Hepatocyte (in vitro differentiated cells): ENCODE measurements at places on chromosomes 16 and 17.

- no peak for DNase-seq
These were observed 1.2 kb upstream of the ATP2A1 start for GRCh38 chr16:28876973-28877654.

DNA sequence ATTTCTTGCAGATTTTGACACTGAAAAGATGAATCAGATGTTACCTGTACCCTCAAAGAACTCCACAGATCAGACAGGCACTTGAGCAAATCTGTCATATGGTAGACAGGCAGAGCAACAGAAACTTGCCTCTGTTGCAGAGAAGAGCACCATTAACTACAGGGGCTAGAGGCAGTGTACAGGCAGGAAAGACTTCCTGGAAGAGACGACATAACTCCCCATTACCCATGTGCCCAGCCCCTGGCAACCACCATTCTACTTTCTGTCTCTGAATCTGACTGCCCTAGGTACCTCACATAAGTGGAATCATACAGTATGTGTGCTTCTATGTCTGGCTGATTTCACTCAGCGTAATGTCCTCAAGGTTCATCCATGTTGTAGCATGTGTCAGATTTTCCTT is 15.5 kb downstream of the GFOD2 start:
- no peak for DNase-seq

GRCh38 chr17:76445697-76446448 is 7.1 kb downstream of the UBE2O start:
- DNase-seq: no peak

DNA sequence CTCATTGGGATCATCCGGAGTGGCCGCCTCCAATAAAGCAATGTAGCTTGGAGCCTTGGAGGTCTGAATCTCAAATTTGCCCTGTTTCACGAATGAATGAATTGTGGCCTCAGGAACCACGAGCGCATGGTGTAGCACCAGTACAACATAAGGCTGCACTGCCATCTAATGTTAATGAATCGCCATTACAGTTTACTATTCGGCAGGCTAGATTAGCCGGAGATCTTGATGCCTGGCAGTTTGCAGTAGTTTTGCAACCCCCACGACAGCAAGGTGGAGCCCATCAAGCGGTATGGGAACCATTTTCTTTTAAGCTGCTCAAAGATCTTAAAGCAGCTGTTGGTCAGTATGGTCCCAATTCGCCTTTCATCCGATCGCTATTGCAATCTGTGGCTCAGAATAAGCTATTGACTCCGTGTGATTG is 18.8 kb downstream of the ALOX15B start:
- peak; percentile 90 for DNase-seq

DNA sequence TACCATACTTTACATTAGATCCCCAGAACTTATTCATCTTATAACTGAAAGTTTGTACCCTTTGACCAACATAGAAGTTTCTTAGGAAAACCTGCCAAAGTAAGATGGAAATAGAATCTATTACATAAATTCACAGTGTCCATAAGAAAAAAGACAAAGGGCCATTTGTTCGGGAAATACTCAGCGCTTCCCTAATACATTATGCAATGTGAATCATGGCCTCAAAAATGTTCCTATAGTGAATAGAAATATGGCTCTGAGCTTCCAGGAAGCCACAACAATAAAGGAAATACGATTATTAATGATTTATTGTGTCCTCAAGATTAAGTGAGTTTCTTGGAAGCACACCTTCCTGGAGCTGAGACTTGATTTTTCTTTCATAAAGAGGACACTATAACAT is 51.5 kb downstream of the GPRC5B start:
- no peak for DNase-seq
